Heart left ventricle (tissue), 16 donors: ENCODE measurements at places on chromosomes 11 and 22. TPM values are rescaled to one million over a fixed set of nuclear protein-coding genes. Genes with fewer than 3 reads are reported as not detected.

Gene CRYBA4
- not detected for total RNA-seq

Gene OR4D5
- not detected for total RNA-seq

Gene MMP12
- not detected for total RNA-seq

Gene OR51E2
- not detected for total RNA-seq

Gene SEC14L6
- not detected for total RNA-seq

Gene PTPRCAP
- total RNA-seq, result 11.0 TPM

Gene NXPE4
- total RNA-seq, result not detected

Gene SCGB1A1
- total RNA-seq, result not detected

Gene SLC7A4
- total RNA-seq, result 2.8 TPM

Gene CAPN5
- 4.3 TPM for total RNA-seq

DNA sequence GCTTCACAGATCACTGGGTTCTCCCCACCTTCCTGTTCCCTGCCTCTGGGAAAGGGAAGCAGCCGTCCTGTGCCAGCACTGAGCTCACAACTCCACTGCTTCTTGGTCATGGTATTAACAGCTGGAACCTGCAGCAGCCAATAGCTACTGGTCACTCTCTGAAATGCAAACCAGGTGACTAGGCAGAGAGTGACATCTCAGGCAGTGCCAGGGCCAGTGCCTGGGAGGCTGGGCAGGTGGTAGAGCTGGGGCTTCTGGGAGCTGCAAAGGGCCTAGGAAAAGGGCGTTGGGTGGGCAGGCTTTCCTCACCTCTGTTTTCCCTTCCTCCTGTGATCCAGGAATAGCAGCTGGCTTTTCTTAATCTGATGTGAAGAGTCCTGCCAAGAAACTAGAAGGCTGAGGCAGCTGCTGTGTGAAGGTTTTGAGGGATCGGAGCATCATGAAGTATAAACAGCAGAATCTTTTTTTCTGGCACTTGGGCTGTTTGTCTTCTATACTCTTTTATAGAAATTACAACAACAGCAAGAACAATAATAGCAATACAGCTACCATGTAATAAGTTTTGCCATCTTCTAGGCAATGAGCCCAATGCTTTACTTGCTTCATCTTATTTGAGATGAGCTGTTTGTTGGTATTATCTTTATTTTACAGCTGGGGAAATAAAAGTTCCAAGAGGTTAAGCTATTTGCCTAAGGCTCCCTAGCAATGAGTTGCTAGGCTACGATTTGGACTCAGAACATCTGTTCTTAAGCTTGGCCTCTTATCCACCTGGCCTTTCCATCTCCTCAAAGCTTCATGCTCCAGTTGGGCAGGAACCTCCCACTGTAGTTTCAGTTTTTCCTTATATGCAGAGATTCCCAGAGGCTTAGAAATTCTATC lies 22.0 kb upstream of the CD44 start:
- peak; percentile 61 for DNase-seq

- no peak for DNase-seq
Measured at GRCh38 chr11:31499576-31500178, 9.7 kb downstream of the IMMP1L start.

- no peak for DNase-seq
Measured at GRCh38 chr11:110968348-110969062, 256.3 kb upstream of the ARHGAP20 start.

DNA sequence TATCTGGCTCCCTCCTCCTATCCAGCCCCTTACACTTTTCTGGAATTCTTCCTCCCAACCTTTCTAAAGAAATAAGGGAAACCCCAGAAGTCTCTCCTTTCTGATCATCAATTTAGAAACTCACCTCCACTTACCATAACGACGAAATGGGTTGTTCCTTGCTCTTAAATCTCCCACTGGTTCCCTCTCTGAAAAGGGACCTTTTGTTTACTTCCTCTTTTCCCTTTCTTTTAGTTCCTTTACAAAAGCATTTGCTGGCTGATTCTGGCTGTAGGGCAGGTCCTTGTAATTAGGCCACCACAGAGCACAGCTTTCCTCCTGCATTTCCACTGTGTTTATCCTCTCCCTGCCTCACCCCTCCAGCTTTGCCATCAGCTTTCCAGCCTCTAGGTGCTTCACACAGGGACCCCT lies 12.0 kb downstream of the JAML start:
- no peak for DNase-seq

GRCh38 chr11:104529906-104530305 lies 366.0 kb upstream of the PDGFD start:
- DNase-seq, result no peak

DNA sequence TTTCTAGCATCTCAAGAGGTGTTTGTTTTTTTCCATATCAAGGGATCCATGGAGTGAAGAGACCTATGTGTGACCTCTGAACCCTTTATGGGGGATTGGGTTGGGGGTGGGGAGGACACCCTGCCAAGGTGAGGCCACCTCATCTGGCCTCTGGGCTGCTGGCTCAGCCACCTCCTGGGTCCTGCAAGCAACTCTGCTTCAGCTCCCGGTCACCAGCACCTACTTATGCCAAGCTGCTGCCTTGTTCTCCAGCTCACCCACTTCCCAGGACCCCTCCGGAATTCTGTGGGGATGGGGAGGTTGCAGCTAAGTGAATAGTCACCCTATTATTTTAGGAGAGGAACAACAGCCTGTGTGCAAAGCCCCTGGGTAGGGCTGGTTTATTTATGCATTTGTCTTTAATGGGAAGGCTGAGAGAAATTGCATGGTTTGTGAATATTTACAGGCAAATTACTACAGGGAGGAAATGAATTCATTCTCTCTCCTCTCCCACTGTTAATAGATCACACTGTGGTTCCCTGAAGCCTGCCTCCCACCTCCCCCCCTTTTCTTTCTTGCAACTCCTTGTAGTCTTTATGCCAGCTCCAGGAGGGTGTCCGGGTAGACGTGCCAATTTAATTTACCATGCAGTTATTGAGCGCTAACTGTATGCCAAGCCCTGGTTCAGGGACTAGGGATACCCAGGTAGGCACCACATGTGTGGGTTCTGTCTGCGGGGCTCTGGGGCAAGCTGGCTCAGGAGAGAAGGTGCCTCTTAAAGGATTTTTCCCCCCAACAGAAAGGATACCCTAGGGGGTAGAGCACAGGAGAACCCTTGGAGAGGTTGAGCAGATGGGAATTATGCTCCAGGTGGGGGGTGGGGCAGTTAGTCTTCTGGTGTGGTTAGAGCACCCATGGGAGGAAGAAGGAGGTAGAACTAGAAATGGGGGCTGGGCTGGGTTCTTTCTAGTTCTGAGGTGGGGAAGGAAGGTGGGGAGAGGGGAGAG lies 50.7 kb downstream of the TSPAN18 start:
- no peak for DNase-seq

DNA sequence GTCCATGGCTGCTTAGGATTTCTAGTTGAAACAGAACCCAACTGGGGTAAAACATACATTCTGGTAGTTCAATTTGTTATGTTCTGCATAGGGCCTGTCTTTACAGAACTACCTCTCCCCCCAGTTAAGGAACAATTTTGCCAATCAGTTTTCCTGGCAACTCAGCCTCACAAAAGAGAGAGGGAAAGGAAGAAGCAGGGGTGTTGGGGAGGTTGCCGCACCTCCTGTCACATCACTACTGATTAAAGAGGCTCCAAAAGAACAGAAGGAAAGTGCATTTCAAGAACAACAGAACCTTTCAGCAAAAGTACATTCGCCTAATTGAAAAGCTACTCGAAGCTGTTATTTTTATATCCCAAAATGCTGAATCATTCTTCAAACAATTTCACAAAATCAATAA lies 217.6 kb downstream of the CADM1 start:
- DNase-seq, result no peak

DNA sequence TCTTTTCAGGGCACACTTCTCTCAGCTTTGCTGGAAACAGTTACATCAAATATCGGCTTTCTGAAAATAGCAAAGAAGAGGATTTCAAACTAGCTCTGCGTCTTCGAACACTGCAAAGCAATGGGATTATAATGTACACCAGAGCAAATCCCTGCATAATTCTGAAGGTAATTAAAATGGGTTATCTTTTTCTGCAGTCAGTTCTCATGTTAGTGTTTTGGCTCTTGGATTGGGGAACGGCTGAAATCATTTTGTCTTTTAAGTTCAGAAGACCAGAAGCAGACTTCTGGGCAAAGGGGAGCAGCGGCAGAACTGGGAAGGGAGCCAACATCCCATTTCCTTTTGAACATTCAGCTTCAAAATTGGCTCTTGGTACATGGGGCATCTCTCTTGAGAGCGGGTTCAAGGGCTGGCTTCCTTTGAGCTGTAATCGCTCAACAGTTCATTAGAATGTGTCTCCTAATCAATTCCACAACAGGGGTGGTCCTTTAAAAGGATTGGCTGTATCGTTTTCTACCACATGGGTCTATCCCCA lies 110.2 kb upstream of the MTNR1B start:
- no peak for DNase-seq

DNA sequence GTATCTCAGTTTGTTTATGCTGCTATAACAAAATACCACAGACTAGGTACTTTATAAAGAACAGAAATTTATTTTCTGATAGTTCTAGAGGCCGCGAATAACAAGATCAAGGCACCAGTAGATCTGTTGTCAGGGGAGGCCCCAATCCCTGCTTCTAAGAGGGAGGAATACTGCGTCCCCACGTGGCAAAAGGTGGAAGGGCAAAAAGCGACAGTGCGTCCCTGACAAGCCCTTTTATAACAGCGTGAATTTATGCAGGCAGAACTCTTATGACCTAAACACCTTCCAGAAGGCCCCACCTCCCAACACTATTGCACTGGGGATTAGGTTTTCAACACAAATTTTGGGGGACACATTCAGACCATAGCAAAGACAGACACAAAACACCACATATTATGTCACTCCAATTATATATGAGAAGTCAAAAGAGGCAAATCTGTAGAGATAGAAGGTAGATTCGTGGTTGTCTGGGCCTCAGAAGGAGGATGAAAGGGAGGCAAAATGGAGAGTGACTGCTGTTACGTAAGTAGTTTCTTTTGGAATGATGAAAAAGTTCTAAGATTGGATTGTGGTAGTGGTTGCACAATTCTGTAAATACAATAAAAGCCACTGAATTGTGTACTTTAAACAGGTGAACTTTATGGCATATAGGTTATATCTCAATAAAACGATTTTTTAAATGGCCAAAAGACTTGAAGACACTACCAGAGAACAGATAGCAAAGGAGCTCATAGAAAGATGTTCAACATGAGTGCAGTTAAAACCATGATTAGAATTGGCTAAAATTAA lies 30.1 kb upstream of the TNRC6B start:
- no peak for DNase-seq

DNA sequence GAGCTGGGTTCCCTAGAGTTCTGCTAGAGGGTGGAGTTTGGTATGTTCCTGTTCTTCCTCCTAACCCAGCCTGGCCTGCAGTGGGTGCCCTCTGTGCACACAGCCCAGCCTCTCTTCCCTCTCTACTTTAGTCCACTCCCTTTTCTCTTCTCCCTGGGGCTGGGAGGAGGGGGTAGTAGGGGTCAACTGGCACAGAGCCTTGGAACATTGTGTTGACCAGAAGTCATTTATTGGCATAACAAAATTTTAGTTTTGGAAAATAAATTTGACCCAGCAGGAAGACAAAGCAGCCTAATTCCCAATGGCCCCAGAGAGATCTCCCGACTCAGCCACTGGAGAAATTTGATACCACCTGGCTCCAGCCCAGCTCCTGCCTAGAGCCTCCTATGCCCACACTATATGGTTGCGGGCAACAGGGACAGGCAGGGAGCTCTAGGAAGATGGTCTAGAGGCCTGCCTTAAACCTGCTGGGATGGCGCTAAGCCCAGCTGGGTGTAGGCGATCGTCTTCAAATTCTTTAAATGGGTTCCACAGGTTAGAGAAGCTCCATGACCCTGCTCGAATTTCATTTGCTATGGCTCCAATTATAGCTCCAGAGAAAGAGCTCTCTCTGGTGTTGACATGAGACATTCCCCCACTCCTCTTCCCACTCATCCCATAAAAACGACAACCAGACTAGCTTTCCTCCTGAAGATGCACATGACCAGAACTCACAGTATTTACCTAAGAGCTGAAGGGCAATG lies 9.9 kb downstream of the PCSK7 start:
- no peak for DNase-seq

- DNase-seq, result no peak
Measured at GRCh38 chr22:49197505-49197904, 630.2 kb downstream of the BRD1 start.

DNA sequence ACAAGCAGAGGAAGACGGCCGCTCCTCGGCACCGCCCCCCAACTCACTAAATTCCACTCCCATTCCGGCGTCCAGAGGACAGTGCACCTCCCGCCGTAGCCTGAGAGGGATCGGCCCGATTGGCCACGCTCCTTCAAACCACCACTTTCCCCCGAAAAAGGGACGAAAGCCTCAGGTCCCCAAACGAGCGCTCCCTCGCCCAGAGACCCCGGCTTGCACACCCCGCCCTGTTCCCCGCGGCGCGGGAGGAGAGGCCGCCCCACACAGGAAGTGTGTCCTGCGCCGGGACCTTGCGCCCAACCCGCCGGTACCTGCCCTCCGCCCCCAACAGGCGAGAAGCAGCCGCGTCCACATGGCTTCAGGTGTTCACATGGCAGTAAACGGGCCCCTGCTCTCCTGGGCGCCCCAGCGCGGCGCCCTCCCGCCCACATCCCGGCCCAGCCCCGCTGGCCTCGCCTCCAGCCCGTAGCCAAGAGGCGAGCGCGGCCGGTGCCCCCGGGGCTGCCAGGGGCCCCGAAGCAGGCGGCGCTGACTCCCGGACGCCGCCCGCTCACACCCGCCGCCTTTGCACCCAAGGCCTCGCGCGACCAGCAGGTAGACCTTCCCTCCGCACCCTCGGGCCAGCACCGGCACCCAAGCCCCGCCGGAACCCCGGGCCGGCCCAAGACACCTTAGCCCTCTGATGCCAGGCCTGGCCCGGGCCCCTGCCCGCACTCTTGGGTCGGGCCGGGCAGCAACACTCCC lies 849 bp downstream of the TCF20 start:
- DNase-seq, result peak; percentile 47

DNA sequence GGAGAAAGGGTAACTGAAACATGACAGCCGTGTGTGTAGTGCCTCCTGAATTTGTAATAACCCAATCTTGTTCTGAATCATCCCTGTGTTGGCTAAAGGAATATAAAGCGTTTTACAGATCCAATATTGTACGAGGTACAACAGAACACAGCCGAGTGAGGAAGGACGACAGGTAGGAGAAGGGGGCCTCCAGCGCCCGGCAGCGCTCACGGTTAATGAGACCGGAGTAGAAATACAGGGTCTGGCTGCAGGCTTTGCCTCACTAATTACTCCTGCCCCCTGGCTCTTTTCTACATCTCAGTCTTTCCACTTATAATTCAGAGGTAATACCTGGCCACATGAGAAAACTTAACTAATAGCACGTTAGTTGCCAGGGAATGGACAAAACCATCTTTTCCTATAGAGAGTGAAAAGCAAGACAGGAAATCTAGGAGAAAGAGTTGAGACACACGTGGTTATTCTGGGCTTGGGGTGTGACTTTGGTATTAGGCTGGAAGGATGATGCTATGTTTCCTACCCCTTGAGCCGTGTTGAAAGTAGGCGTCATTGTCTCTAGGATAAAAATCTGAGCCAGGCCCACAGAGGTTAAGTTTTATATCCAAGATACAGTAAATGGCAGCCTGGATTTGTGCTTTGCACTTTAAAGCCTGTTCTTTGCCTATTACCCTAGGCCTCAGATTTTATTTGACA lies 54.1 kb downstream of the GRIK4 start:
- DNase-seq, result no peak

- no peak for DNase-seq
Measured at GRCh38 chr11:121268581-121268980, 24.0 kb upstream of the SC5D start.
